ENCODE measurements at places on chromosomes 3 and 15.

DNA sequence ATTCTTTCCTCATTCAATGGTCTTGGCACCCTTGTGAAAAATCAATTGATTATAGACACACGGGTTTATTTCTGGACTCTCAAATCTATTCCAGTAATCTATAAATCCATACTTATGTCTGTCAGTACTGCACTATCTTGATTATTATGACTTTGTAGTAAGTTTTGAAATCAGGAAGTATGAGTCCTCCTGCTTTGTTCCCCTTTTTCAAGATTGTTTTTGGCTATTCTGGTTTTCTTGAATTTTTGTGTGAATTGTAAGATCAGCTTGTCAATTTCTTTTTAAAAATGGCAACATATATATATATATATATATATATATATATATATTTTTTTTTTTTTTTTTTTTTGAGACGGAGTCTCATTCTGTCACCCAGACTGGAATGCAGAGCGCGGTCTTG, 32.3 kb upstream of the CFAP20DC start:
- DNase-seq: no peak

DNA sequence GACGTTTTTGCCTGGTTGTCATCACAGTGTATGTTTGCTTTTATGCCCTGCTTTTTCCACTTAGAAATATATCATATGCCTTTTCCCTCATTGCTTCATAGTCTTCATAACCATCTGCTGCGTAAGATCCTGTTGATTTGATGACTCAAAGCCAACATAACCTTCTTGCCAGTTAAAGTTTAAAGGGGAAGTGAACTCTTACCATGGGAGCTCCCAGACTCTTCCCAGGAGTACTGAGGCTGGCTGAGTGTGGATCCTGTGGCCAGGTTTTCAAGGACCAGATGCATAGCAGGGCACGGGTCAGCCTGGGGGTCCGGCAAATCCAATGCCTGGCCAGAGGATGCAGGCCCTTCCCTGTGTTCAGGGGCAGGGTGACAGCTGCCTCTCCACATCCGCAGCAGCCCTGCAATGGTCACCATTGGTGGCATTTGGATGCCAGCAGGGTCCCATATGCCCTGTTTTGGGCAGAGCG, 42.0 kb upstream of the SACM1L start:
- peak; percentile 65 for DNase-seq

DNA sequence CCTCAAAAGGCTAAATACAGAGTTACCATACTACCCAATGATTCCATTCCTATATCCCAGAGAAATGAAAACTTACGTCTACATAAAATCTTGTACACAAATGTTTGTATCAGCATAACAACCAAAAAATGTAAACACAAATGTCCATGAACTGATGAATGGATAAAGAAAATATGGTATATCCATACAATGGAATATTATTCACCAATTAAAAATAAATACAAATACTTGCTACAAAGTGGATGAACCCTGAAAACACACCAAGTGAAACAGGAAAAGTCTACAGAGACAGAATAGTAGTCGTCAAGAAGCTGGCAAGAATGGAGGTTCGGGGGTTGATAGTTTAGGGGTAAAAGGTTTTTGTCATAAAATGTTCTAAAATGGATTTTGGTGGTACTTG, 54.0 kb upstream of the ANKRD28 start:
- DNase-seq: no peak

DNA sequence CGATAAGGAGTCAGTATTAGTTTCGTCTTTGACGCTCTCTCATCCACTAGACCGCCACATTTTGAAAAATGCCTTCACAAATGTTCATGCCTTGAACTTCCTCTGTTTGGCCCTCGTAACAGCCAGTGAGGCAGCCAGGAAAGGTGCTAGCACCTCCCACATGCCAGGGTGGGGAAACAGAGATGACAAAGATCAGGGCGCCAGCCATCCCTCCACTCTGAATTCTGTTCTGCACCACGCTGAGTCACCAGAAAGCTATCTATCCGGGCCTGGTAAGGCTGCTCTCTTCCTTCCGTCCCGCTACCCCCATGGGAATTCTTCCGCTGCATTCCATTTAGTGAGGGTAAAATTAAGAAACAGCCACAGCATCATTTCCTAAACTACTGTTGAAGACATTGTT, 31.3 kb upstream of the BCL2L10 start:
- DNase-seq: peak; percentile 46

DNA sequence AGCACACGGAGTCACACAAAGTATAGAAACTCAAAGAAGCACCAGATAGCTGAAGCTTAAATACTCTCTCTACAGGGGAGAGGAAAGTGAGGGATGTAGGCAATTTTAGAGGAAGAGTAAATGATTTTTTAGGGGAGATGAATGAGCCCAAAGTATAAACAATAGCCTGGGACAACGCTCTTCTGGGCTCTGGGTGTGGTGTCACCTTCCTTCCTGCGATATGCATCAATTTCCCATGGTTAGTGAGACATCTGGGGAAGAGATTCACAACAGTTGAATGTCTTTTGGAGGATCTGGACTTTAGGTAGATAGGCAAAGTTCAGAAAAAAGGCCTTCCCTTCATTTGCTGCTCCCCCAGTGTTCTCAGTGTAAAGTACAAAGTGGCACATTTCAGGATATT, 125.2 kb downstream of the EFHB start:
- DNase-seq: no peak

DNA sequence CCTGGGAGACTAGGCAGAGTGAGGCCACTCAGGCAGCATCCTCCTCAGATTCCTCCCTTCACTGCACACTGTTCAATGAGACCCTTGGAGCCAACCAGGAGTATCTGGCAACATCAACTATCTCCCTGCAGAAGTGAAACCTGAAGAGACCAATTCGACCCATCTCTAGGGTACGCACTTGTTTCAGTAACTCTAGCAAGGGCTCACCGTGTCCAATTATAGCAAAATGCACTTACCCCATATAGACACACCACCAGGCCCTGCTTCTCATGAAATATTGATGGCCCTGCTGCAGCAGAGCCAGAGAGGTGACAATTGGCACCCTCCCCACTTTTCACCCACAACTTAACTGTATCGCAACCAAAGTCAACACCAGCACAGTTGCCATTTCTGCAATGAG, 196.1 kb upstream of the IGF1R start:
- no peak for DNase-seq

DNA sequence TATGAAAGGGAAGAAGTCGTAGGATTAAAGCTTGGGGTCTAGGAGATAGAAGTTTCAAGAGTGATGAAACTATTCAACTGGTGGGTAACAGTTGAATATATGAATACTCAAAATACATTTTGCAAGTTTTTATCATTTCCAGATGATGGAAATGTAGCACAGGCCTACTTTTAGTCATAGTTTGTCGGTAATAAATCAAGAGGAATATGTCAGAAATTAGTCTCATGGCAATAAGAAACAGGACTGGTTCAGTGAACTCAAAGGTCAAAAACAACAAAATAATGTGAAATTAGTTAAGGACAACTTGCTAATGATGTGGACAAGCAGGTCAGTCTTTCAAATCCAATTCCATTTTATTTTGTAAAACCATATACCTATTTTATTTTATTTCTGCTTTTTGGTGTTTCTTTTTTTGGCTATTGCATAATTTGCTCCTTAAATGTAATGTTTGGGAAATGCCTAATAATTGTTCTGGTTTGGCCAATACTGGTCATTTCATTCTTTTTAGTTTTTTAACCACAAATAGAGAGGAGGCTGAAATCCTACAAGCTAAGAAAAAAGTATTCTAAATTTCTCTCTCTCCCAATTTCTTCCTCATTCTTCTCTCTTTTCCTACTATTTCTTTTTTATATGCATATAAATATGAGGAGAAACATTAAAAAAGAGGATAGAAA, 195.2 kb upstream of the ARHGEF26 start:
- no peak for DNase-seq

GRCh38 chr15:54305138-54305537, 326.9 kb downstream of the UNC13C start:
- DNase-seq: no peak

DNA sequence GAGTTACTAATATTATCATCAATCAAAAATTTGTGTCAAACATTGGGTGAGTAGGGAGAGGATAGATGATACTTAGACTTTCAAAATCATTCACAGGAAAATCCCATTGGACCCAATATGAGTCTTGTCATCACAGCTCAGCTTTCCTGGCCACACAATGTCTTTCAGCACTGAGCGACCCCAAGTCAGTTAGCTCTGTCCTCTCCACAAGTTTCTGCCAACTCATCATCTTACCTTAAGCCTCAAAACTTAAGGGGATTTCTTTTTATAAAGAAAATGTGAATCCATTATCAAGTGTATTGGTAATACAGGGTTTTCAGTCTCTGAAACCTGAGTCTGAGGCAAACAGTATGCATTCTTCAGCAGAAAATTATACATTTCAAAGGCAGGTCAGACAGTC, 55.8 kb downstream of the SUMF1 start:
- DNase-seq: no peak

DNA sequence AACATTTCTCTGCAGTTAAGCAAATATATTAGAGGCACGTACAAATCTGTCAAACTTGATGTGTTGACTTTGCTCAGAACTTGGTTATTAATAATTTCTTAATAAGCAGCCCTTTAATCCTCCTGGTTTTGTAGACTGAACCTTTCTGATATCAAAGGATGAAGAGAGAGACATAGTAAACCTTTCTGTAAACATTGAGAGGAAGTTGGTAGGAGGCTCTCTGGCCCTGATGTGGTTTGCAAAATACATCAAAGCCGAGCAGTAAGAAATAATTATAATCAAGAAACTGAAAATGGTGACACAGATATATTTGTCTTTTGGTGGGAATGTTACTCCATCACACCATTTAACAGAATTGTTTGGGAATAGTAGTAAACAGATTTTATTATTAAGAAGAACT, 111.9 kb downstream of the OXSM start:
- DNase-seq: no peak

Data from AG04450 (cell line).